ENCODE measurements at places on chromosomes 16 and 17.

DNA sequence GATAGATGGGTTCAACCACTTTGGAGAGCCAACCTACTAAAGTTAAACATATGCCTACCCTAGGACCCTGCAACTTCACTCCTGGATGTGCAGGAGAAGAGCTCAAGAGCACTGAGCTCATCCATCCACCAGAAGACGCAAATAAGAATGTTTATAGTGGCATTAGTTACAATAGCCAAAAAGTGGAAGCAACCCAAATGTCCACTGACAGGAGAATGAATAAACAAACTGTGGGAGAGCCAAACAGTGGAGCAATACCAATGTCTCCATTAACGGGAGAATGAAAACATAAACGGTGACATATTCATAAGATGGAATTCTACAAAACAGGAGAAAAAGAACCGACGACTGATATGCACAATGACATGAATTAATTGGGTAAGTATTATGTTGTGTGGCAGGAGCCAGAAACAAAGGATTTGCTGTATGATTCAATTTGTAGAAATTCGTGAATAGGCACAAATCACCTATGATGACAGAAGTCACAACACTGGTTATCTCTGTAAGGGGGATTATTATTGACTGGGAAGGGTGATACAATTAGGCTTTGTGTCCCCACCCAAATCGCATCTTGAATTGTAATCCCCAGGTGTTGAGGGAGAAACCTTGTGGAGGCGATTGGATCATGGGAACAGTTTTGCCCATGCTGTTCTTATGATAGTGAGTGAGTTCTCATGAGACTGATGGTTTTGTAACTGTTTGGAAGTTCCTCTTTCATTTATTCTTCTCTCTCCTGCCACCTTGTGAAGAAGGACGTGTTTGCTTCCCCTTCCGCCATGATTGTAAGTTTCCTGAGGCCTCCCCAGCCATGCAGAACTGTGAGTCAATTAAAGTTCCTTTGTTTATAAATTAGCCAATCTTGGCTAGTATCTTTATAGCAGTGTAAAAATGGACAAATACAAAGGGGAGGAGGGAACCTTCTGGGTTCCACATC, 57.9 kb upstream of the PLCG2 start:
- DNase-seq = peak; percentile 18

GRCh38 chr17:64507413-64507782, 621 bp downstream of the CEP95 start:
- DNase-seq = peak; percentile 74

DNA sequence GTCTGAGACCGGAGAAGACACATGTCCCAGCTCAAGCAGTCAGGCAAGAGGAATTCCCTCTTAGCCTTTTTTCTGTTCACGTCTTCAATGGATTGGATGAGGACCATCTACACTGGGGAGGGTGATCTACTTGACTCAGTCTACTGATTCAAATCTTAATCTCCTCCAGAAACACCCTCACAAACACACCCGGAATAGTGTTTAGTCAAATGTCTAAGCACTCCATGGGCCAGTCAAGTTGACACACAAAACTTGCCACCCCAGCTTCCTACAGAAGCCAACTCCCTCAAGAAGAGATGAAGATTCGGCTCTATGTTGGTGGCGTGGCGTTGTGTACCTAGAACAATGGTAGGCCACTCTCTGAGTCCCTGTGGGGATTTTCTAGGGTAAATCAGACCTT, 22.5 kb upstream of the NKD1 start:
- no peak for DNase-seq

- no peak for DNase-seq
Observed at GRCh38 chr16:82265809-82266208, 95.8 kb upstream of the MPHOSPH6 start.

DNA sequence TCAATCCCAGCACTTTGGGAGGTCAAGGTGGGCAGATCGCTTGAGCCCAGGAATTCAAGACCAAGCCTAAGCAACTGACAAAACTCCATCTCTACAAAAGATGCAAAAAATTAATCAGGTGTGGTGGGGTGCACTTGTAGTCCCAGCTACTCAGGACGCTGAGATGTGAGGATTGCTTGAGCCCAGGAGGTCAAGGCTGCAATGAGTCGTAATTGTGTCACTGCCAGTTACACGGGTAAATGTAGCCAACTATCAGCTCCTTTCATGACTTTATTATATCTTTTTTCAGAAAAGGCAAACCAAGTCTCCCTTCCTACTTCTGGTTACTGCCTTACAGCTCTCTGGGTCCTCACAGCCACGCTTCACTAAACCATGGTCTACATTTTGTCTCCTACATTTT, 4.0 kb downstream of the SDF2 start:
- peak; percentile 74 for DNase-seq

DNA sequence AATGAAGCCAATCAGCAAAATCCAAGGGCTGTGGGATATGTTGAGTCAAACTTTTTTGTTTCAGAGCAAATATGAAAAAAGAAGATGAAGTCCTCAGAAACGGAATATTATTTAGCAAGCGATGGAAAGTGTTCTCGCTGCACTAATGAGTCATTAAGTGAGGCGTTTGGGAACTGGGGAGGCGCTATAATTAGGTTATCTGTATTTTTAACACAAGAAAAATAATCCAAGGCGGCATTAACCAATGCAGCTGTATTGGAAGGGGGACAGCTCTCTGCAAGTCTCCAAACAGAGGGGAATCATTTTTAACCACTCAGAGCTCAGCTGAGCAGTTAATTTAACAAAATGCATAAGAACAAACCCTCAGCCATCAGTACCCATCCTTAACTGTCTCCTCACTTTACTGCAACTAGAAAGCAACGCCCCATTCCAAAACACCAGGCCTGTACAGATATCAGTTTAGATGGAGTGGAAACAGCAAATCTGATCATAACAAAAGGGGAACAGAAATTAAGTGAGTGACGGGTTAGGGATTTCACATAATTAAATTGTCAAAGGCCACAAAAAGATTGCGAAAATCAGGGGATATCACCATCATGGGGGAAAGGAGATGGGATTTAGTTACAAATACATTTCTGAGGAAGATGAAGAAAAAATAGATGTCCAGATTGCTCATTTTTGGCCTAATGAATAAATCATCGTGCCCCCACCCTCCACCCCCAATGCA, 211.0 kb upstream of the TOX3 start:
- no peak for DNase-seq

DNA sequence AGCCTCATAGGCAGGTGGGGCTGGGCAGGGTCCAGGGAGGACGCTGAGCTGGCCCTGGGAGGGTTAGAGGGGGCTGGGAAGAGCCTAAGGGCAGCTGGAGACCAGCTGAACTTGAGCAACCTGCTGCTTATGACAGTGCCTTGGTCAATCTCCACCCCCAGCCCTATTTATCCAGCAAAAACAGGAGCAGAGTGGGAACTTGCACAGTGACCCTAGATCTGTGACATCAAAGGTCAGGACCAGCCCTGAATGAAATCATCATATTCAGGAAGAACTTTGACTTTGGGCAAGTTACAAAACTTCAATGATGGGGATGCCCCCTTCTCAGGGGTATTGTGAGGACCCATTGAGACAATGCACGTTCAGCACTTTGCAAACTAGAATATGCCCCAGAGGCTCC, 9.4 kb downstream of the CD300LF start:
- no peak for DNase-seq

GRCh38 chr16:46929378-46930332, 43.8 kb downstream of the DNAJA2 start:
- DNase-seq = peak; percentile 28

DNA sequence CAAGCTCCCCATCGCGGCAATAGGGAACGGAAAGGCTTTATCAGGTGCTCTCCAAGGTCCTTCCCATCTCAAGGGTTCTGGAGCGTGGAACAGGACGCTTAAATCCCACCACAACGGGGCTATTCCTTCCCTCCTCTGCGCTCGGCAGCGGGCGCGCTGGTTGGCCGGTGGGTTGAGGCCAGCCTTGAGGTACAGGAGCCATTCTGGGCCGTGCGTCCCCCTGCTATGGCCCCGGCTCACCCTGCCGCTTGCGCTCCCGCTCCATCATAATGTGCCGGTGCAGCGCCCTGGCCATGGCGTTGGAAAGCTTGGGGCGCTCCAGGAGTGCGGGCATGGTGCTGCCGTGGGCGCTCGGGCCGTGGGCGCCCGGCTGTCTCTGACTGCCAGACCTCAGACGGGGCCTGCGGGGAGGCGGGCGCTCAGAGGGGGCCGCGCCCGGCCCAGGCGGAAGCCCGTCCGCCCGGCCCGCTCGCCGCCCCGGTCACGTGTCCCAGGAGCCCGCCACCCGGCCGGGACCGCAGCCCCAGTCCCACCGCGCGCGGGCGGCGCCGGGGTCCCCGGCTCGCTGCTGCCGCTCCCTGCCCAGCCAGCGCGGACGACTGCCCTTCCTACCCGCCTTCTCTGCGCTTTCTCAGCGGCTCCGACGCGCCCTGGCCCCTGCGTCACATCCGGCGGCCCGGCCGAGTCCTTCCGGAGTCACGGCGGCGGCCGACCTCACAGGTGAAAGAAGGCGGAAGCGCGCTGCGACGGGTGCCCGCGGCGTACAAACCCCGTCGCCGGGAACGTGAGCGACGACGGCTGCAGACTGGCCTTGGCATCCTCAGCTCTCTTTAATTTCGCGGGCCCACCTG, at the start of gene GPS2:
GPS2 (minus strand) TSS at position 642 of the 851 bp plus-strand sequence; CDS start at position 334, 308 bp downstream.
- DNase-seq = peak; percentile 67

- DNase-seq = peak; percentile 71
Observed at GRCh38 chr16:29710227-29711219, 31.5 kb downstream of the QPRT start.

- no peak for DNase-seq
Observed at GRCh38 chr16:73171380-73171779, 123.5 kb upstream of the ZFHX3 start.

DNA sequence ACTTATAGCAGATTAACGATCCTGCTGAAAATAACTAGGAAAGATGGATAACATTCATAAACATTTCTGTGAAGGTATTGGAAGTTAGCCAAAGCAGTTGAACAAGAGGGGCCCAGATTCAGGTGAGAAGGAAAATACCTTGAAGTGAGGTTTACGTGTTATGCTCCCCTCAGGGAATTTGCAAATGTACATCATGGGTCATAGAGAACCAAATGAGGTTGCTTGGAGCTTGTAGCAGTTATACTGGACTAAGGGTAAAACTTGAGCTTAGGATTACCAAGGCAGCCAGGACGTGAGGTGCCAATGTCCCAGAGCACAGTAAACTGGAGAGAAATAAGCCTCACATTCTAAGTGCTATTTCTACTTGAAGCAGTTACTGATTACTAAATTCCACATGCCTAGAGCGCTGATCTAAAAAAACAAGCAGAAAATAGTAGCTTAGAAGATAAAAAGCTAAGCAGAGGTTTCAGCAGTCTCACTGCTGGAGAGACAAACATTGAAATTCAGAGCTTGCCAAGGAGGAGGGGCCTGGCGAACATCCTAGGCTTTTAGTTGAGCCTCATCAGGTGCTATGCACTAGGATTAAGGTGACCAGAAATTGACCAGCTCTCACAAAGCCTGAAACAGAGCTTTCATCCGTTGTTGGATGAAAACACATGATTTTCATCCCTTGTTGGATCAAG, 136.7 kb upstream of the FAM20A start:
- DNase-seq = no peak

GRCh38 chr17:4623249-4623648, 18.2 kb downstream of the ALOX15 start:
- no peak for DNase-seq

Measured in HCEC 1CT (cell line).